ENCODE measurements at places on chromosomes 5 and 9.

DNA sequence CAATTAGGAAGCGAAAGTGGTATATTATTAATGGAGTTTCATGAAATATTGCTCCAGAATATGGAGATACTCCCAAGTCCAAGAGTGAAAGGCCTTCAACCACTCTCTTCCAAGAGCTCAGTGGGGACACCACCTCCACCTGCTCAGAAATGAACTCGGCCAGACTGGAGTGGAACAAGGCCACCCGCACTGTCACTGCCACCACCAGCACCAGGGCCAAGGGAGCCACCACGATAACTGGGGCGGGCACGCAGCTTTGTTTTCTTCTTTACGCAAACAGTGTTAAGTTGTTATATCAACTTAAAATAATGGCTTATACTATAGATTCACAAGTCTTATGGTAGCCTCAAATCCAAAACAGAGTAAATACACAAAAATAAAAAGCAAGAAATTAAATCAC is 204.1 kb downstream of the TRPM3 start:
- no peak for DNase-seq

- DNase-seq, result peak; percentile 16
Measured at GRCh38 chr9:125374443-125375309, 113.0 kb downstream of the GAPVD1 start.

DNA sequence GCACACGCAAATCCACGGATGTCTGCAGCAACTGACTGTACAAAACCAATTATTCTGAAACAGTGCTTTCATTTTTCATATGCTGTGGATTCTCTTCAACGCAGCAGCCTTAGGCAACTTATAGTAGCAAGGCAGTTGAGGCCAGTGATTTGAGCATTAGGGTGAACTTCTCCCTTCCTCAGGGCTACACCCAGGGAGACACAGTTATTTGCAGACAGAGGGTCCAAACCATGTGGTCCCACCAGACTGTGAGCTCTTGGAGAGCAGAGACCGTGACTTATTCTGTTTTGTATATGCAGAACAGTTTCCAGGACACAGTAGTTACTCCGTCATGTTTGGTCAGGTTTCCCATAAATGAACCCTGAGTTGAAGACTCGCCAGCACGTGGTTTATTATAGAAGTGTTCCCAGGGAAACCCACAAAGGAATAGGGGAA is 19.0 kb upstream of the WHRN start:
- DNase-seq, result no peak

- DNase-seq, result no peak
Measured at GRCh38 chr5:135315386-135315785, 83.6 kb downstream of the MACROH2A1 start.

- DNase-seq, result no peak
Measured at GRCh38 chr5:35066260-35066795, 18.6 kb upstream of the AGXT2 start.

- no peak for DNase-seq
Measured at GRCh38 chr5:71843111-71843510, 124.0 kb downstream of the CARTPT start.

GRCh38 chr5:168801567-168801966 is 222.4 kb upstream of the PANK3 start:
- no peak for DNase-seq

- no peak for DNase-seq
Measured at GRCh38 chr9:81819155-81819554, 109.1 kb upstream of the SPATA31D4 start.

- no peak for DNase-seq
Measured at GRCh38 chr9:137458194-137459151, 661 bp downstream of the NSMF start.

DNA sequence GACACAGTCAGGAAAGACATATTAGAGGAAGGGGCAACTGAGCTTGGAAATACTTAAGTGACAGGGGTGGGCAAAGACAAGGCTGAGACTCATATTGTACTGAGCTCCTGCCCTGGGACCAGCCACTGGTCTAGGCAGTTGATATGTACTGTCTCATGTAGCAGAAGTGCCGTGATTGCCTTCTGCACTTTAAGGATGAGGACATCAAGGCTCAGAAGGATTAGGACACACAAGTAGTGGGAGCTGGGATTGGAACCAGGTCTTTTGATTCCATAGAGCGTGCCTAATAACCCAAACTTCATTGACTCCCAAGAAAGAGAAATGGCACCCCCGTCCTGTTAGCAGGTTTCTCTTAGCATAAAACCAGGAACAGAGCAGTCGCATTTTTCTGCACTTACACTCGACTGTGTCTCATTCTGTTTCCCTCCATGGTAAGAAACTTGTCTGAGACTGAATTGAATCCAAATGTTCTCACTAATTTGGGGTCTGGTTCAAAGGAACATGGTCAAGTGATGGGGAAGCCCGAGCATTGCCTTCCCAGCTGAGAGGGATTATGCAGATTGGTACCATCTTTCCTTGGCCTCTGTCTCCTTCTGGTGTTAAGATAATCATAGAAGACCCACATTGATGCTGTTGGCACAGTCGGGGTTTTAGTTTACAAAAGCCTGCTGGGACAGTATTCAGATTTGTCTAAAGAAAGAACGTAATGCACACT is 70.4 kb downstream of the ANGPTL2 start:
- no peak for DNase-seq

DNA sequence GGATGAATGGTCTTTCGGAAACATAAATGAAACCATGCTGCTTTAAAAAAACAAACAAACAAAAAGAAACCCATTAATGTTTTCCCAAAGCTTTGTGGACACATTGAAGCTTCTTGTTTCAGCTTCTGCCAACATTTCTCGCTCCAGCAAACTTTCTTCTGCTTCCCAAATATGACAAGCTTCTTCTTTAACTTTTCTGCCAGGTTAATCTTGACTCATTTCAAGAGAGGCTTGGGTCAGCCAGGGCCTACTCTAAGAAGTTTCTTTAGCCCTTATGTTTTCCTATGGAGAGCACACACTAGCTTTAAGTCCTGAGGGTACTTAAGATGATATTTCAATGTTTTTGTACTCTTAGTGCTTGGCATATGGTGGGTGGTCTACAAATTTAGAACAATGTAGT is 6.1 kb downstream of the ANXA1 start:
- no peak for DNase-seq

DNA sequence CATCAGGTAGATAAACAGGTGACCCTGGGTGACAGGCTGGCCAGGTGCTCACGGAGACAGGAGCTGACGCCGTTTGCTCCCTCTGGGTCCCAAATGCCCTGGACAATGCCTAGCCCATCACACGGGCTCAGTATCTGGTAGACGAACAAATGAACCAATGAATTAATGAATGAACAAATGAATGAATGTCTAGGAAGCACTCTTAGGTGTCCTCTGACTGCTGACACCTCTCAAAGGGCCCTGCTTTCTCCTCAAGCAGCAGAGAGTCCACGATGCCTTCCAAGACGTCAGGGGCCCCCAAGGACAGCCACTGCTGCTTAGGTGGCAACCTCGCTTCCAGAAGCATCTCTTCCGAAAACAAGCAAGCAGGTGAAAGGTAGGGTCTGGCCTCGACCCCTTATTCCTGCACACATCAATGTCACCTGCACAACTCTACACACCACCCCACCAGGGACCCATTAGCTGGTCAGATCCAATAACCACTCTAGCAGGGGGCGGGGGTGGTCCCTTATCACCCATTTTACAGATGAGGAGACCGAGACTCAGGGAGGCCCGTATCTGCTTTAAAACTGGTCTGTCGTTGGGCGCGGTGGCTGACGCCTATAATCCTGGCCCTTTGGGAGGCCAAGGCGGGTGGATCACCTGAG is 45.2 kb downstream of the VAV2 start:
- DNase-seq, result no peak

DNA sequence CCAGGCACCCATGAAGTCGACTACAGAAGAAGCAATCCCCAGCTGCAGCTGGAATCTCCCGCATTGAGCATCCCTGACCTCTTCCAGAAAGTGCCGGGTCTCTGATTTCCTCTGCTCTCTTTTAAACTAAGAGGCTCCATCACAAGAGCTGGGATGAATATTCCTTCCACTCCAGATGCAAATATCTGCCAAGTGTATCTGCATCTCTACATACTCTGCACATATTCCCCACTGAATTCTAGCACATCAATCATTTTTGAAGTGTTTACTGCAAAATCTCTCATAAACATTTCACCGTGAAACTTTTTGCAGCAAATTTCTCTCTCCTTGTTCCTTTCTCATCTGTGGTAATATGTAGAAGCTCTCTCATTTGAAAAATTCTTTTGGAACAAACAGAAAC is 161.5 kb downstream of the GABRB2 start:
- DNase-seq, result no peak

- DNase-seq, result no peak
Measured at GRCh38 chr9:29778281-29778849, 2205.1 kb upstream of the C9orf72 start.

DNA sequence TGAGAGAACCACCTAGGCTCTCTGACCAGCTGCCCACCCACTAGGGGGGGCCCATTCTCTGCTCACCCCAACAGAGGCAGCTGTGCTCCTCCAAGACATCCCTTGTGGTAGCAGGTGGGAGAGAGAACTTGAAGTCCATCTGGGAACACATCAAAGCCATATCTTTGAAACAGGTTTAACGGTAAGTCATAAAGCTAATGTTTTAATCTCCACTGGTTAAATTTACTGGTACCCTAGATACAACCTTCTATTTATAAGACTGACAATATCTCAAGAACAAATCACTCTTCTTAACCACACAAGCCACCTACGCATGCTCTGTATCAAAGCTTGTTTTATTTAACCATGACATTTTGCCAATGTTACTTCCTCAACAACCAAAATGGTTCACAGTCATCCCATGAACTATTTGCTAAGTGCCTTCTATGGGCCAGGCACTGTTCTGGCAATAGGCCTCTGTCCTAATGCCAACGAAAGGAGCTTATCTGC is 20.4 kb downstream of the AUH start:
- no peak for DNase-seq

DNA sequence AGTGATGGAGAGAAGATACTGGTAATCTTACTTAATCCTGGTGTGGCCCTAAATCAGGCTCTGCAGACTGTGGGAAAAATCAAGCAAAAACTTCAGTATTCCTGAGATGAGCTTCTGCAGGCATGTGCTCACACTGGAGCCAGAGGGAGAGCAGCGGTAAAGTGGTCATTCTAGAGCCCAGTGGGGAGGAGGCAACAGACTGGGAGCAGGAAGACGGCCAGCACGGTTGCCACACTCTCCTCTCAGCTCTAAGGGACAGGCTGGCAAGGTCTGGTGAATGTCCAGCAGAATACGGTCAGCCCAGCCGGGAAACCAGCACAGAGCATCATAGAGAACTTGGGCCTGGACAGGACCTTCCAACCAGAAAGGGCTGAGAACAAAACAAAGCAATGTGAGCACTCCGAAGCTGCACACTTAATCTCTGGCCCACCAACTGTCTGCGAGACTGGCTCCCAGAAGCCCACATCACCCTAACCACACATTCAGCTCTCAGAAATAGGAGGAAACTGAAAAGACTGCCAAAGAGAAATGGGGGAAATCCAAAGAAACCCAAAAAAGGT is 30.3 kb downstream of the MED27 start:
- no peak for DNase-seq

DNA sequence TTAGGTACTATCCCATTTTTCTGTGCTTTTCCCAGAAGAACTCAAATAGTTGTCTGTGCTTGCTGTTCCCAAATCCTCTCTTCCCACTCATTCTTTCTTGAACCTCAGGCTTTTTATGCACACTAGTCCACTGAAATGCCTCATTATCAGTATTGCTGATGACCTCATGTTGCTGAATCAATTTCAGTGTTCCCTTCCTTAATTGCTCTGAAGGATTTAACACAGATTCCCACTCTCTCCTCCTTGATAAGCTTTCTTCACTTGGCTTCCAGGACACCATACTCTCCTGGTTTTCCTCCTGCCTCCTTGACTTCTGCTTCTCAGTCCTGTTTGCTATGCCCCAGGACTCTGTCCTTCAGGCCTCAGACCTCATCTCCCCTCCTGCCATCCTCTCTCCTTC is 298.5 kb downstream of the ARHGAP26 start:
- DNase-seq, result no peak

GRCh38 chr5:108760512-108760911 is 12.8 kb downstream of the FER start:
- no peak for DNase-seq
